ENCODE measurements at places on chromosomes 3 and 15.

DNA sequence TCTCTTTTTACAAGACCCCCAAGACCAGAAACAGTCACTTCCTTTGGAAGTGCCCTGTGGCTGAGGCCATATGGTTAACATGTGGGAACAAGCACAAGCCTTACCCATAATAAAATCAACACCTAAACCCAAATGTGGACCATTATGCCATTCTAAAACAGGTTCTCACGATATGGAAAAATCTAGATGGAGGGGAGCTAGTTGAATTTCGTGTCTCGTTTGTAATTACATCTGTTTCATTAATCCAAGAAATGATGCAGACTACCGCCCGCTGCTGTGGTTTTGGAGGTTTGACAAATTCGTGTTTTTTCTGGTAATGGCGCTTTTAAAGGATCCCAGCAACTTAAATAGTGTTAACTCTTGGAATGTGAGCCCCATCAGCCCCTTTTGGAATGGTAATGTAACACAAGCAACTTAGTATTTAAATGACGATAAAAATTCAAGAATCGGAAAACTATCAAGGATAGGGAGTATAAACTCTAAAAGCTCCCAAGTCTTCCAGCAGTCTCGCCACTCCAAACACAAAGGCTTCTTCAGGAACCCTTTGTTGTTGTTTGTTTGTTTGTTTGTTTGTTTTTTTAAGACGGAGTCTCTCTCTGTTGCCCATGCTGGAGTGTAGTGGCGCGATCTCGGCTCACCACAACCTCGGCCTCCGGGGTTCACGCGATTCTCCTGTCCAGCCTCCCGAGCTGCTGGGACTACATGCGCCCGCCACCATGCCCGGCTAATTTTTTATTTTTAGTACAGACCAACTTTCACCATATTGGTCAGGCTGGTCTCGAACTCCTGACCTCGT, 1.1 kb downstream of the CNBP start:
- no peak for DNase-seq

- DNase-seq: no peak
These were observed 177.6 kb downstream of the GOLIM4 start for GRCh38 chr3:167918008-167918596.

DNA sequence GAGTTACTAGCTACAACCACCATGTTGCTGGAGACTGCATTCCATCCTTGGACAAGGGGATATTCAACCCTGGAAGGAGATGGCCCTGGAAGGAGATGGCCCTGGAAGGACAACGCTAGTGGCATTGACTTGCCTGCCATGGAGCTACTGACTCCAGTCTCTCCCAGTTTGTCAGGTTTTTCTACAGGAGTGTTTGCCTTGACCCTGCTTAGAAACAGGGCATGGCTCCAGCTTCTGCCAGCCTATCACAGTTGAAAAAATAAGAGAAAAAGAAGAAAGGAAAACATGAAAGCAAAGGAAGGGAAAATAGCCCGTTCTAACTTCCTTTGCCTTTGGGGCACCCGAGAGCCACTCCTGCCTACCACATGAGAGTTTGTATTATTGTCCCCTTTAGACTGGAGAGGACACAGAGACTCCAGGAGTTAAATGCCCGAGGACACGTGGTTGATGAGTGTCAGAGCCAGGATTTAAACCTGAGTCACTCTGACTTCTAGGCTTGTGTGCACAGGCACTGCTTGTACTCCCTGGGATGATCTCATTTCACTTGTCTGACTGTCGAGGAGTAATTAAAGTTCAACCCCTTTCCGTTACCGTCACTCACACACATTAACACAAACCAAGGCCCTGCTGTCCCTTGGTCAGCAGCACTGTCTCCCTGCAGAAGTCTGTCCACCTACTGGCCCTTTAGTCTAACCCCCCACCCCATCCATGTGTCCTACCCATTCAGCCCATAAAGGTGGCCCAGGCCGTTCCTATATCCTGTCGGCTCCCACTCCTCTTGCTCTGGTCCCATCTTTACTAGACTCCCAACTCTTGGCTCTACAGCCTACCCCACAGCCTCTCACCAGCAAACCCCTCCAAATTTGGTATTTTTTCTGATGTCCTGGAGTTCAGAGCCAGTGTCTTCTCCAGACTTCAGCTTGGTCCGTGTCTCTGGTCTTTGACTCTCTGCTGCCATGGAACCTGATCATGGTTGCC, 46.1 kb downstream of the C2CD4A start:
- DNase-seq: no peak

DNA sequence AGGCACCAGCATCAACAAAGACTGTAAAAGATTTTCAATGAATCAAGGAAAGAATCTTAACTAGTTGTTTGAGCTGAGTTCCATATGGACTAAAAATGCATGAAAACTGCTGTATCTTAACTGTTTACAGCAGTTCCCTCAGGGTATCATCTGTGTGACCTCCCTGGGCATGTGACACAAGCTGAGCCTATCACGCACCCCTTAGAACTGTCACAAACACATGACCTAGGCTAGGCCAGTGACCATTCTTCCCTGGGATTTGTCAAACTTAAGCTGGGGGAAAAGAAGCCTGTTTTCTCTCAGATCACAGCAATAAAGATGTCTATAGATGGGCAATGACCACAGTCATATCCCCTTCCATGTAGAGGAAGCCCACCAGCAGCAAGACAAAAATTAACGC, 35.7 kb downstream of the IGF2BP2 start:
- no peak for DNase-seq

GRCh38 chr15:62626903-62627302, 415.6 kb upstream of the TPM1 start:
- no peak for DNase-seq

DNA sequence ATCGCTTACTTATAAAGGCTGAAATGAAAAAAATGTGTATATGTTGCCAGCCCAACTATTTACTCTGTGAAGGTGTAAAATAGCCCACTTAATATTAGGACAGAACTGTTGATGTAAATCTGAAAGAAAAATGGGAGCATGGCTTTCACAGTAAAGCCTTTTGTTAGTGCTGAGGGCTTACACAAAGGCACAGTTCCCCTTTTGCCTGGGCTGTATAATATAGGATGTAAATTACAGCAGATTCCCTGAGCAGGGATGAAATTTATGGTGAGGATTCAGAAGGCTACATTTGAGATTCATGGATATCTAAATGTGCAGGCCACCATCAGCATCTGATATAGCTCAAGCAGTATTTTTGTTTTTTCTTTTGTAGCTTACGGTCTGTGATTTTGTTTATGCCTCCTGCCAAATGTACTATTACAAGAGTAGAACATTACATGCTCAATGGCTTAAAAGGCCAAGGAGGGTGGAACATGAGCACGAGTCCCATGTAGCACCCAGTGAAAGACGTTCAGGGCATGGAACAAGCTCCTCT, 109.1 kb upstream of the ATP10A start:
- no peak for DNase-seq

- no peak for DNase-seq
These were observed 8.1 kb downstream of the SLC33A1 start for GRCh38 chr3:155846119-155846518.

DNA sequence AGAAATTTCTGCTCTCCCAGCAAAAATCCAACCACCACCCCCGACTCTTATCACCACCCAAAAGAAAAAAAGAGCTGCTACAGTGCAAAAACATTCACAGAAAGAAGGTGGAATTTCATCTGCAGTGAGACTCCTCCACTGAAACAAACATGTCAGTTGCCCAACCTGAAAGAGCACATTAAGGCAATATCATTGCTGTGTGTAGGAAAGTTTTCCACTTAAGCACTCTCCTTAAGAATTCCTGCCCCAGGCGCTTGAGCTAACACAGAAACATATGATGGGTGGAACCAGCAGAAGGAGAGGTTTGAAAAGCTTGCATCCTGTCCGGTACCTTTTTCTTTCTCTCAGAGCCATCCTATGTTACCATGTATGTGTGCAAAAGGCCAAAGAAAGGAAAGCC, 200.8 kb upstream of the GADL1 start:
- no peak for DNase-seq

DNA sequence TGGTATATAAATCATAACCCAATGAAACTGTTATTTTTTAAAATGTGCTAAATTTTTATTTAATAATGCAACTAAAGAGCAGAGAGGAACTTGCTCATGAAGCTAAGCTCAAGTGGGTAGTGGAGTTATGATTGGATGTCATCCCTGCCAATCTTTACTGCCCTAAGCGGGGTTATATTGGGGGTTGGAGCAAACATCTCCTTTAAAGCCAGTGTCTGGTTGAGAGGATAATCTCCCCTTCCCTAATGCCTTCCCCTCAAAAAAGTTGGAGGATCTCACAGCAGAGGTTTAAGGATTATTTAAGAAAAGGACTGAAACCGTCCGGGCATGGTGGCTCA, 32.1 kb upstream of the CLASP2 start:
- DNase-seq: no peak

DNA sequence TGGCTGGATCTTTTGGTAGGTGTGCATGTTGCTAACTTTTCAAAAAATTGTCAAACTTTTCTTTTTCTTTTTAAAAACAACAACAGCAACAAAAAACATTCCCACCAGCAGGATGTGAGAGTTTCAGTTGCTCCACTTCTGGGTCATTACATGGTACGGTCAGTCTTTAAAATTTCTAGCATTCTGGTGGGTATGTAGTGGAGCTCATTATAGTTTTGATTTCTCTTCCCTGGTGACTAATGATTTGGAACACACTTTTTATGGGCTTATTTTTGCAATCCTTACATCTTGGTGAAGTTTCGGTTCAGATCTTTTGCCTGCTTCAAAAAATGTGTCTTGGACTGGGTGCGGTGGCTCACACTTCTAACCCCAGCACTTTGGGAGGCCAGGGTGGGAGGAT, 19.3 kb downstream of the ATP1B3 start:
- DNase-seq: no peak

GRCh38 chr3:64552160-64552559, 135.6 kb downstream of the ADAMTS9 start:
- DNase-seq: no peak

- no peak for DNase-seq
These were observed 181.6 kb upstream of the MBNL1 start for GRCh38 chr3:152087153-152087552.

DNA sequence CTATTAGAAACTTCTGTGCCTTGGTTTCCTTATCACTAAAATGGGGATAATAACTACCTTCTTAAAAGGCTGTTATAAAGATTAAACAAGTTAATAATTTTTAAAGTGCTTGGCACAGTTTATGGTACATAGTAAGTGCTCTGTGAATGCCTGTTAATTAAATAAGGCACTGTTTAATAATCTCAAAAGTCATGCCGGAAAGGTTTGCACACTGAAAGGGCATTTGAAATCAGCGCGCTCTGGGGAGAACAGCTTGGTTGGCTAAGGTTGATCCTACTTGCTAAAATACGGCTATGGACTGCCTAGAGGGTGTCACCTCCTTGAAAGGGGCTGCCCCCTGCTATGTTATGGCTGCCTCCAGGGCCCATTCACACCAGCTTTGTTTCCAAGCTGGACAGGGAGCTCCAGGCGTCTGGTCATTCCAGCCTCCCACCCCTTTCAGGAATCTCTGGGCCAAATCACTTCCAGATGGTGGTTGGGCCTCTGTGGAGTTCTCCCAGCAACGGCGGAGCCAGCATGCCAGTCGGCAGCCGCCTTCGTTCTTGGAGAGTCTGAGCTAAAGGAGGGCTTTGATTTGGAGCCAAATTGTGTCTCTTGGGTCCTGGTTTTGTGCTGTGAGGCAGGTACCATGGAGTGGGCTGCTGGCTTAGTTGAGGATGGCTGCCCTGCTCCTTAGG, 5.9 kb downstream of the FLNB start:
- no peak for DNase-seq

- DNase-seq: no peak
These were observed 30.4 kb upstream of the UMPS start for GRCh38 chr3:124699686-124700396.

GRCh38 chr3:69833591-69833990, 94.3 kb downstream of the MITF start:
- no peak for DNase-seq

DNA sequence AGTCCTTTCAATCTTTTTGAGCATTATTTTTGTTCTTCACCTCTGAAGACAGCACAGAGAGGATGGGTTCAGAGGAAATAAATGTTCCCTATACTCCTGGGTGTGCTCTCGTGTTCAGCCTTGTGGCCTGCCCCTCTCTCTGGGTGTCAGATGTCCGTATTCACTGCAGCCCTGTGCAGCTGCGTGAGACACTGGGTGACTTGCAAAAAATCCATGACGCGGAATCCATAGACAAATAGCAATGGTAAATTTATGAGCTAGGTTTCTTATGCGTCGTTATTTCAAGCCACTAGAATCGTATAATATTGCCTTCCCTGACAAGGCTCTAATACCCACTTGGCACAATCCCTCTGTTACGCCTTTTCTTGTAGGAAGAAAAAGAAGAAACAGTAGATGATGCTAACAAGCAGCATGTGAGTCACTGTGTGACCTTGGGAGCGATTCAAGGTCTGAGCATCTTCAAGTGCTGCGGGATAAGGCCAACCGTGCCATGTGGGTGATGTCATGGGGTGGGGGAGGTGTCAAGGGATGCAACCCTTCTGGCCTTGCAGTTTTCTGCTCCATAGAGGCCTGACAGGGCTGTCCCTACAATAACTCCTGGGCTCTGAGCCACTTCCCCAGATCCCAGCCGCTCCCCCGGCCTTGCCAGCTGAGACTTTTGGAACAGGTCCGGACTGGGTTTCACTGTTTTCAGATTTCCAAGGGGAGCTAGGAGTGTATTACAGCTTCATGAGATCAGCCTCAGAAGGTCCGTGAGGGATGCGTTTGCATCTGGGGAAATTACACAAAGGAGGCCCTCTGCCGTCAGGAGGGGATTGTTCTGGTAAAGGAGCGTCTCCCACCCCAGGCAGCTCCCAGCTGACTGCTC, 47.6 kb upstream of the POMGNT2 start:
- DNase-seq: no peak

DNA sequence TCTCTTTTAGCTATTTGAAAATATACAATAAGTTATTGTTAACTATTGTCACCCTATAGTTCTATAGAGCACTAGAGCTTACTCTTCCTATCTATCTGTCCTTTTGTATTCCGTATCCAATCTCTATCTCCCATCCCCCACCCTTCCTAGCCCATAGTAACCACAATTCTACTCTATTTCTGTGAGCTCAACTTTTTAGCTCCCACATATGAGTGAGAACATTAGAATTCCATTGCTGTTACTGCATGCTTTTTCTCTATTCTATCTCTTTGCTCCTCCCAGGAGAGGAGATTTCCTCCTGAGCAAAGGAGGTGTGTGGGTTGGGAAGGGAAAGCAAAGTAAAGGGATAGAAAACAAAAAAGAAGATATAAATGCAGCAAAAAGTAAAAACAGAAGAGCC, 105.6 kb upstream of the SLC4A7 start:
- no peak for DNase-seq

GRCh38 chr3:180430896-180431295, 171.1 kb upstream of the TTC14 start:
- DNase-seq: no peak

Data from effector CD4-positive, alpha-beta T cell (primary cell).